ENCODE measurements at places on chromosomes 11 and 22. TPM values are rescaled to one million over a fixed set of nuclear protein-coding genes. Genes with fewer than 3 reads are reported as not detected.

The MOV10L1 gene
- 2.3 TPM for polyA plus RNA-seq

The FZD4 gene
- 7.2 TPM for polyA plus RNA-seq

The TSSK2 gene
- not detected for polyA plus RNA-seq

The BATF2 gene
- polyA plus RNA-seq, result 15.7 TPM

The UBQLN3 gene
- polyA plus RNA-seq, result not detected

The C11orf91 gene
- polyA plus RNA-seq, result not detected

The FERMT3 gene
- 28.5 TPM for polyA plus RNA-seq

The YPEL4 gene
- polyA plus RNA-seq, result 2.6 TPM

The RGL4 gene
- polyA plus RNA-seq, result 1.4 TPM

The SMPD1 gene
- 31.8 TPM for polyA plus RNA-seq

The CPSF7 gene
- polyA plus RNA-seq, result 93.4 TPM

The PIWIL4 gene
- polyA plus RNA-seq, result 16.0 TPM

The OR5A1 gene
- under 0.01 TPM for polyA plus RNA-seq

The ASPHD2 gene
- 0.88 TPM for polyA plus RNA-seq

The KIAA0930 gene
- 21.8 TPM for polyA plus RNA-seq

The CD3D gene
- 7.4 TPM for polyA plus RNA-seq

The RELT gene
- polyA plus RNA-seq, result 3.3 TPM

The MAP6 gene
- polyA plus RNA-seq, result 20.1 TPM

The IGSF9B gene
- polyA plus RNA-seq, result 9.0 TPM

The OR10D3 gene
- not detected for polyA plus RNA-seq

The ANAPC15 gene
- polyA plus RNA-seq, result 34.5 TPM

The OR4D10 gene
- not detected for polyA plus RNA-seq

The GGTLC2 gene
- polyA plus RNA-seq, result not detected

The TTC36 gene
- 1.9 TPM for polyA plus RNA-seq

The OR51E2 gene
- 0.34 TPM for polyA plus RNA-seq

The MUC15 gene
- not detected for polyA plus RNA-seq

The TENM4 gene
- 2.1 TPM for polyA plus RNA-seq

The SBF2 gene
- polyA plus RNA-seq, result 45.4 TPM

The TRIM48 gene
- not detected for polyA plus RNA-seq

The MUC5AC gene
- 0.37 TPM for polyA plus RNA-seq

The NLRP10 gene
- polyA plus RNA-seq, result not detected

The TIMM10B gene
- polyA plus RNA-seq, result 40.7 TPM

The CRYBA4 gene
- 0.06 TPM for polyA plus RNA-seq

The CYTH4 gene
- 4.3 TPM for polyA plus RNA-seq

The IL10RA gene
- polyA plus RNA-seq, result 8.6 TPM
